ENCODE measurements at places on chromosomes 2 and 18.
A peak's percentile ranks its signal among the peaks of the same experiment; 100 is the strongest.

GRCh38 chr18:60910534-60910933, 422.7 kb upstream of the CDH20 start:
- no peak for DNase-seq

GRCh38 chr18:24935896-24936295, 416.1 kb downstream of the ZNF521 start:
- no peak for DNase-seq

- DNase-seq, result no peak
These were observed 216.6 kb downstream of the SH3BP4 start for GRCh38 chr2:235168174-235168979.

- peak; percentile 31 for DNase-seq
These were observed 443.4 kb downstream of the NYAP2 start for GRCh38 chr2:225842939-225843338.

DNA sequence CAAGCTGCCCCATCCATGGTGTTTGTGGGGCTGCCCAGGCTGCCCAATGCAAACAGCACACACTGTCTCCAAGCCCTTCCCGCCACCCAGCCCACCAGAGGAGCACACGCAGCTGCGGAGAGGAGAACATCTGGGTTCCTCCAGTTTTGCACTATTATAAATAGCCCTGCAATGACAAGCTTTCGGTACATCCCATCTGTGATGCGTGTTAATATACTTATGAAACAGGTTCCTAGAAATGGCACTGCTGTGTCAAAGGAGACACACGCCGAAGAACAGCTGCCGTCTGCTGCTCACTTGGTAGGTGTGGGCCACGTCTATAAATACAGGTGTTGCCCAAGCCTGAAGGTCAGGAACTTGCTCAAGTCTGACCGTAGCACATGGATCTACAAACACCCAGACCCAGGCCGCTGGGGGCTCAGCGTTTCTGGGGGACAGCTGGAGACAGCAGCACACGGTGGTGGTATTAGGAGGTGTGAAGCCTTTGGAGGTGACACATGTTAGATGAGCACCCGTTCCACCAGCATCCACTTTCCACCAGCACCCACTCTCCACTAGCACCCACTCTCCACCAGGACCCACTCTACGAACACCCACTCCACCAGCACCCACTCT, 34.3 kb downstream of the PXDN start:
- DNase-seq, result no peak

GRCh38 chr2:213285404-213285803, 1.1 kb downstream of the SPAG16 start:
- no peak for DNase-seq

DNA sequence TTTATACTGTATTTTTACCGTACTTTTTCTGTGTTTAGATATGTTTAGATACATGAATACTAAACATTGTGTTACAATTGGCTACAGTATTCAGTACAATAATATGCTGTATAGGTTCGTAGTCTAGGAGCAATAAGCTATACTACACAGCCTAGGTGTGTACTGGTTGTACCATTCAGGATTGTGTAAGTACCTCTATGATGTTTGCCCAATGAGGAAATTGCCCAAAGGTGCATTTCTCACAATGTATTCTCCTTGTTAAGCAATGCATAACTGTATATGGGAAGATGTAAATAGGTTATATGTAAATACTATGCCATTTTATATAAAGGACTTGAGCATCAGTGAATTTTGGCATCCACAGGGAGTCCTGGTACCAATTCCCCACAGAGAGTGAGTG, 10.7 kb downstream of the EIF2AK2 start:
- no peak for DNase-seq

DNA sequence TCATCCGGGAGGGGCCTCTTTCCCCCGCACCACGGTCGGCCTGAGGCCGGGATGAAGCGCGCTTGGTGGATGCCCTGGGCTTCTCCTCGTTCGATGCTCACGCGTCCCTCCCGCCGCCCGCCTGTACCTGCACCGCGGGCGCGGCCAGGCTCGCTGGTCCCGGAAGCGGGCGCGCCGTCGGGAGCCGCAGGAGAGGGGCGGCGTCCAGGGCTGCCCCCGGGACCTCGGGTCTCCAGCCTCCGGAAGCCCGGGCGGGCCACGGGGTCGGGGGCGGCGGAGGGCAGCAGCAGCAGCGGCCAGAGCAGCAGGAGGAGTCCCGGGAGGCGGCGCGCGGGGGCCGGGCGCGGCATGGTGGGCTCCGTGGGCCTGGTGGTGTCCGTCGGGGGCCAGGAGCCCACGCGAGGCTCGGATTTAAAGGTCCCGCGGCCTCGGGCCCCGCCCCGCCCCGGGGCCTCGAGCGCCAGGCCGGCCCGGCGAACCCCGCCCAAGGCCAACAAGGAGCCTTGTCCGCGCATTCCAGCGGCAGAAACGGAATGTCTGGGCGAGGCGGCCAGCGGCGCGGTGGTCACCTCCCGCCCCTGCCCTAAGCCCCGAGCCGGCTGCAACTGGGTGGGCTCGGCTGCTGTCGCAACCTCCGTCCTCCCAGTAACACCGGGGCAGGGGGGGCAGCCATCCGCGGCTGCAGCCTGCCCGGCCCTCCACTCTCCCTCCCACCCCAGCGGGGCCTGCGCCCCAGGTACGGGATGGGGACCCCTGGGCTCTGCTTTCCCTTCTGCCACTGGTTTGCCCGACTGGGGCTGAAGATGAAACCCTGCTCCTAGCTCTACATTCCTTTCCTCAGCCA, at the start of gene MATN3:
MATN3 (minus strand) TSS at position 387 of the 844 bp plus-strand sequence; CDS start at position 350, 37 bp downstream.
- DNase-seq, result peak; percentile 91
